Pons (tissue), 1 donor: ENCODE measurements at places on chromosomes 2 and 18.

DNA sequence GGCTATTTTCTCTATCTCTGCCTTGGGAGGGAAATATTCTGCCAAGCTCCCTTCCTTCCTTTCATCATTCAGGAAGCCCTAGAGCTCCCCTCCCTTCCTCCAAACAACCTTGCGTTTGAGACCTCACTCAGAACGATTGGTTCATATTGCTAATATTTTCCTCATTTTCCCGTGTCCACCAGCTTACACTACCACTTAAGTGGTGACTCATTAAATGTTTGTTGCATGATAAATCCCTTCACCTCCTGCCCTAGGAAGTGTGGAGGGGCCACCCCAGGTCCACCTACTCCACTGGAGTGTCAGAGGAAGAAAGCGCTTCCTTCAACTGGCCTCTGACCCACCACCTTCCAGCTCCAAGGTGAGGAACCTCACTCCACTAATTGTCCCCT lies 2.3 kb upstream of the LPIN2 start:
- DNase-seq = no peak

DNA sequence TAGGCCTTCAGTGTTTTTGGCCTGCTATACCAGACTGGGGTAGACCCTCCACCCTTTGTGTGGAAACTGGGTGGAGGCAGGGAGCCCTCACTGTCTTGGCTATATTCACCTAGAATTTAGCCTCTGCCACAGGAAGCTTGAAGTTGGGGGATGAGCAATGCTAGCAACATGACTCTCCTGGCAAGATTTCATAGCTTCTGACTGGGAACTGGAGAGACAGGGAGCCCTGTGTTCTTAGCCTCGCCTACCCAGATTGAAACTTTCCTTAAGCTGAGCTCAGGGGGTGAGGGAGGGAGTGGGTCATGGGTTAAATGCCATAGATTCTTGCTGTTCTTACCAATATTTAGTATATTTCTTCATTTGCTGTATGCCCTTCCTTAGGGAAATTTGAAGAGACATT lies 46.8 kb upstream of the FAM98A start:
- DNase-seq = no peak

DNA sequence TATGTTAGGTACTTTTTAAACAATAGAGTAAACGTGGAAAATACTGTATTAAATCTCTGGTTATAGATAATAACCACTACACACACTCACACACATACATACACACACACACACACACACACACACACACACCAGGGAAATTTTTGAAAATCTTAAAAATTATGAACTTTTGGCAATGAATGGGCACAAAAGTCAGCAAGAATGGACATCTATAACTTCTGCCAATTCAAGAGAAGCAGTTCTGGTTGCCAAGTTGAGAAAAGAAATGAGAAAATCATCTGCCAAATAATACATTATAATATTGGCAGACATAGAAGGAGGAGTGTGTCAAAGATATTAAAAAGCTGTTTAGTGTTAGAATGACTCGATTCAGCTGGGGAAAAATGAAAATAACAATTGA lies 42.9 kb upstream of the TMEM178A start:
- no peak for DNase-seq

DNA sequence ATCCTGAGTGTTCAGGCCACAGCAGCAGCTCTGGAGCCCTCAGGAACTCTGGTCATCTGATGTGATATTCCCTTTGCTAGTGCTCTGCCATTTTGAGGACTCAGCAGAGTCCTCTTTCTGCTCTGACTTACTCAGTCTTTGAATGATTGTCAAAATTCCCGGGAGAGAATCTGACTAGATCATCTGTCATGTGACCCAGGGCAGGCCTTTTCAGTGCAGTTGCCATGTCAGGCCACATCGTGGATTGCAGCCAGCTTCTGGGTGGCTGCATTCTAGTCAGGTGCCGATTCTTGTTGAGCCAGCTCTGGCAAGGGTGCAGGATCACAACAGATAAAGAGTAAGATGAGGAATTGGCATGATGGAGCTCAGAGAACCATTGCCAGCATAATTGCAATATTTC lies 795.6 kb downstream of the CPS1 start:
- DNase-seq = peak; percentile 52

DNA sequence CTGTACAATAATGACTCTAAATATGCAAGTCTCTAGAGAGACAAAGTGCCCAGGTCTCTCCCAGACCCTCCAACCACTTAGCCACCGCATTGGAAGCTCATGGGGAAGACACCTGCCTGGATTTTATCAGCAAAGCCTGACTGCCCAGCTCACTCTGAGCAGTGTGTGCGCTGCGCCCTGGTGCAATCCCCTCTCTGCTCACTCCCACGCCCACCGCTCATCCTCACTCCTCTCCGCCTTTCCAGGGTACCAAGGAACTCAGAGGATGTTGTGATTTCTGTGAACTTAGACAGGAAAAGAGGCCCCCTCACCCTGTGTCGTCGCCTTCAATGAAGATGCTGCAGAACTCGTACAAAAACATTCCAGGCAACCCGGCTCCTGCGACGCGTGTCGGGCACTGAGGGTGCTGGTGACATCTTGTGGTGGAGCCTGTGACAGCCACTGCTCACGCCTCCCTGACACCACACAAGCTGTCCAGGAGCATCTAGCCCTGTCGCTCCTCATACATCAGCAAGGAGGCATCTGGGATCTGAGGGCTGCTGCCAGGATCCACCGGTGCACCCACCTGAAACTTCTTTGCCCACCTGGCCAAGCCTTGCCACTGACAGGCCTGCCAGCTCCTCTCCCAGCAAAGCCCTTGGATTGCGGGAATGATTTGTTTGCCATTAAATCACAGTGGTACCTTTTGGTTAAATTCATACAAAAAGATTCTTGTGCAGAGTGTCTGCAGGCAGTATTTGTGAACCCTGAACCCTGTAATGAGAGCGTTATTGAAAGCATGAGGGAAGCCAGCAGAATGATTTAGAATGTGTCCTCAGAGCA lies 220.4 kb downstream of the ZNF516 start:
- DNase-seq = peak; percentile 30
